Dermis microvascular lymphatic vessel endothelial cell (primary cell): ENCODE measurements at places on chromosomes 12 and 14. TPM values are rescaled to one million over a fixed set of nuclear protein-coding genes. Genes with fewer than 3 reads are reported as not detected.

GRCh38 chr14:105472486-105472991 is 2.1 kb upstream of the CRIP2 start:
- no peak for DNase-seq

Gene TMEM63C
- 0.13 and 0.77 TPM in 2 replicates for total RNA-seq

DNA sequence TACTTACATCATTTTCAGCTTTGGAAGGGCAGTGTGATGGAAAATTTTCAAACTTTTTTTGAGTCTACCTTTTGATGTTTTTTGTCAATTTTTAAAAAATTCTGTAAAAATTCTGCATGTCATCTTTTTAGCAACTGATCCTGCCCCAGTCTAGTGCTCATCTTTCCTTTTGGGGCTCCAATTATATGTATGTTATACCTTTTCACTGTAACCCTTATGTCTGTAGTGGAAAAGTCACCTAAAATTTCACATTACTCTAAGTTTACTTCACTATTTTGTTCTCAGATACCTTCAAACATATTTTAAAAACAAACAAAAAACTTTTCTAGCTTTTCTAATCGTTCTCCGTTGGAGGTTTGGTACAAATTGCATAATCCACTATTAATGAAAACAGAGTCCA is 32.5 kb upstream of the MYRFL start:
- no peak for DNase-seq

DNA sequence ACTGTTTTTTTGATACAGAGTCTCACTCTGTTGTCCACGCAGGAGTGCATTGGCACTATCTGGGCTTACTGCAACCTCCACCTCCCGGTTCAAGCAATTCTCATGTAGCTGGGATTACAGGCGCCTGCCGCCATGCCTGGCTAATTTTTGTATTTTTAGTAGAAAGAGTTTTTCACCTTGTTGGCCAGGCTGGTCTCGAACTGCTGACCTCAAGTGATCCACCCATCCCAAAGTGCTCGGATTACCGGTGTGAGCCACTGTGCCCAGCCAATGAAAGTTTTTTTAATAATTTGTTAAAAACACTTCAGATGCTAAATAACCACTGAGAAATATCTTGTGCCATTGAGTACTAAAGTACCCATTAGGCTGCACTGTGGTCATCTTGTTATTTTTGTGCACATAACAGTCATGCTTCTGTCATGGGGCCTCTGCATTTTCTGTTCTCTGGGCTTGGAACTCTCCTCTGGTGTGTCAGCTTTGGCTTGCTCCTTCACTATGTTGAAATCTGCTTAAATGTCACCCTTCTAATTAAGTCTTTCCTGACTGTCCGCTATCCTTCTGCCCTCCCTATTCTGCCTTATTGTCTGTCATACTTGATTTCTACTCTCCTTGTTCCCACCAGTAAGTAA is 105.1 kb downstream of the KTN1 start:
- DNase-seq = no peak

DNA sequence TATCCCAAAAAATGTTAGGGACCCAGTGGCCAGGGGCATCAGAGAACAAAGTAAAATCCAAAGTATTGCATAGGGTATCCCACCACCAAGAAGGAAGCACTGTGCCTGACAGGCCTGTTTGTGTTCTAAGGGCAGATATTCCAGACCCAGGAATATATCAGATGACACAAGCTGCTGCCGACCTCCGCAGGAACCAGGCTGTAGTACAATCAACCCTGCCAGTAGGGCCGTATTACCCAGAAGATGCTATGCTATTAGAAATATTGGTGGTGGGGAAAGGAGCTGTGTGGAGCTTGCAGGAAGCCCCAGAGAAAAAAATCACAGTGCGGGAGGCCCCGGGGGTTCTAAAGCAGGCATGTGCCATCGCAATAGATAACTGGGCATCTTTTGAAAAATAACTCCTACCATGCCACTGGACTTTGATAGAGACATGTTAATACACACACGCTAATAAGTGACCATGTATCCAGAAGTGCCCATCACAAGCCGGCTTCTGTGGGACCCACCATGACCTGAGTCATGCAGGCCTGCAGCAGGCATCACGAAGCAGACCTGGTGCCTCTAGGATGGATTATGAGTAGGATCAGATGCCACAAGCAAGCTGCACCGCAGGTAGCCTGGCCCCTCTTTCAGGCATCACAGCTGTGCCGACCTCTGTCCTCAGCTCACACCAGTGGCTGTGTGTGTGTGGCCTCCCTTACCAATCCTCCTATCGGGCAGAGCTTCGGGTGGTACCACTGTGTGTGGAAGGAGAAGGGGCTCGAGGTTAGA is 242.7 kb downstream of the BCL11B start:
- DNase-seq = no peak

GRCh38 chr12:68495336-68496070 is 115.2 kb upstream of the RAP1B start:
- peak; percentile 61 for DNase-seq

Gene GDF3
- total RNA-seq = 0.51 and 1.0 TPM in 2 replicates

DNA sequence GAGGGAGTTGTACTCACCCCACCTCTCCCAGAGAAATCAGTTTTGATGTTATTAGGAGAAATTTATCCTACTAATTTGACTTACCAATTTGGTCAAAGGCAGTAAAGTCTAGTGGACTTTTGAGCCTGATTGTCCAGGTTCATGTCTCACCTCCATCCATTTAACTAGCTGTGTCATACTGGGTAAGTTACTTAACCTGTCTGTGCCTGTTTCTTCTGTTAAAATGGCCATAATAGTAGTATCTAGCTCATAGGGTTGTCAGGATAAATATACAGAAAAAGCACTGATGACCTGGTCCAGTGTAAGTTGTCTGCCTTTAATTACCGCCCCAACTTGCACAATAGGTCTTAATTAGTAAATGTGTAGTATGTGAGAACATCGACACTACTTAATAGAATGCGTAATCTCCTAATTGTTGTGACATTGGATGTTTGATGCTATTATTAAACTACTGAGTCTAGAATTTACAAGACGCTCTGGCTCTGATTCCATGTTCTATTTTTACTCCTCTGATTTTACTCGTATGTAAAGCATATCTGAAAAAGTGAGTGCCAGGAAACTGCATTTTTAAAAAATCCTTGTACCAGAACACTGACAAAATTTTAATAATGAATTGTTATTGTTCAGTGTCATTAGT is 1.5 kb downstream of the RAB21 start:
- no peak for DNase-seq

GRCh38 chr12:76346236-76346635 is 2.0 kb downstream of the BBS10 start:
- DNase-seq = no peak

- no peak for DNase-seq
Measured at GRCh38 chr12:75712223-75712622, 200.8 kb upstream of the KRR1 start.

GRCh38 chr12:26863515-26863914 is 30.5 kb upstream of the ITPR2 start:
- peak; percentile 42 for DNase-seq

DNA sequence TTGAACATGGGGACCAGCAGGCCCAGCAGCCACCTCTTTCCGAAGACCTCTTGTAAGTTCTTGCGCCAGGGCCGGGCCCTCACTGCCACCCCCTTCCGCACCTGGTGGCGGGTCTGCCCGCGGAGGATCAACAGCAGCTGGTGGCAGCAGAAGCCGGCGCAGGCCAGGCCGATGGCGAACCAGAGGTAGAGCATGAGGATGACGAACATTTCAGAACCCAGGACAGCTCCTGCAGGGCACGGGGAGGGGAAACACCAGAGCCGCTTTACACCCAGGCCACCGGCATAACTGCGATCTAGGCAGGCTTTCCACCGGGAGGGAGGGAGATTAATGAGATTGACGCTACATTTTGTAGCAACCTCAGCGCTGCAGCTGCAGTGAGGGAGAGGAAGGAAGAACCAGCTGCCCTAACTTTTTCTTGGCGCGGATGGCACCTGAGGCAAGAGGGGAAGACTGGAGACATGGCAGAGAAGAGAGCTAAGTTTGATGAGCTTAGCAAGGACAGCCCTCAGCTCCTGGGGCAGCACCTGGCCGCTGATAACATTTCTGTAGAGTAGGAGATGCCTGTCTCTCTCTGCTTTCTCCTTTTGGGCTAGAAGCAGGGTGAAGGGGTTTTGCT is 7.8 kb downstream of the ZDHHC22 start:
- peak; percentile 60 for DNase-seq

GRCh38 chr12:76891609-76892008 is 12.8 kb upstream of the CSRP2 start:
- no peak for DNase-seq
